ENCODE measurements at places on chromosomes 1 and 21.
A peak's percentile ranks its signal among the peaks of the same experiment; 100 is the strongest.

DNA sequence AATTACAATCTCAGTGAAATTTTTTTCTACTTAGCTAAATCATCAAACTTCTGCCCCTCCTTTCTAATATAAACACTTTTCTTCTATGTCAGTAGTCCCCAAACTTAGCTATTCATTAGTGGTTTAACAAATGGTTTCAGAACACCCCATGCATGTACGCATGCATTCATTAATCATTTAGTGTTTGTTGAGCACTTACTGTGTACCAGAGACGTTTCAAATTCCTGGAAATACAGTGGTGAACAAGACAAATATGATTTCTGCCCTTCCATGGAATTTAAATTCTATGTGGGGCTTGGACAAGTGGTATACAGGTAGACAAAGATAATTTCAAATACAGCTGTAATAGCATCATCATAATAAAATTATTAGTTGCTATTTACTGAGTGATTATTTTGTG lies 1.5 kb downstream of the ZBTB40 start:
- DNase-seq = no peak

DNA sequence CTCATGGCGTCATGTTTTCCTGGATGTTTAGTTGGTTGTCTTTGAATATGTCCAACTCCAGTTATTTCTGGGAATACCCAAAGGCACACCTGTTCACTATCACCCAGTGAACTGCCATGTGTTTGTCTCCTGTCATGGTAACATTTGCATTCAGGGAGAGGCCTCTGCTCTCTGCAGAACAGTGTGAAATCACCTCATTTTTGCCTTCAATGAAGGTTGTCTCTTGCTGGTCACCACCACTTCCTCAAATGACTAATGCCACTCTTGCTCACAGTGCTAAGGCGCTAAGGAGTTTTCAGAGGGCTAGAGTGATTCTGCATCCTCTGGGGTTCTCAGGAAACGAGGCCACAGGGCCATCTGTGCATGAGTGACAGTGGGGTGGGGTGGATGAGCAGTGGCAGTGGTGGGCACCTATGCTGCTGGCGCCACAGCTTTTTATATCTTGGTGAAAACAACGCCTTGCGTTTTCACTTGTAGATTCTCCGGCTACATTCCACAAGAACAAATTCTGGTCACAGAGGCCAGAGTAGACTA lies 60.0 kb upstream of the ATP5PO start:
- peak; percentile 77 for DNase-seq

DNA sequence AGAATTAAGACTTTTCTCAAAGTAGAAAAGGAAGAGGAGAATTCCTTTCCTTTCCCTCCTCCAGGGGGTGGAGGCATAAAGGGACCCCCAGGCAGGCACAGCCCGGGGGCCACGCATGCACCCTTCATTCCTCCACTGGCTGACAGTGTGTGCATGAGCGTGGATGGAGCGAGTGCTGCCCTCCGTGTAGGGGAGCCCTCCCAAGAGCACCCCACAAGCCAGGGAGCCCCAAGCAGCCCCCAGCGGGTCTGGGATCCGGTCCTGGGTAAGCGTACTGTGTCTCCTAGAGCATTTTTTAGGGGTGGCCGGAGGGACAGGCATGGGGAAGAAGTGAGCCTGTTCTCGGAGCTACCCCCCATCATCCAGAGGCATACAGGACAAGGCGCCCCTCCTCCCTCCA lies 120.5 kb downstream of the SIK1 start:
- DNase-seq = no peak

GRCh38 chr1:112870887-112871646 lies 84.9 kb downstream of the SLC16A1 start:
- DNase-seq = no peak

GRCh38 chr1:187146388-187146787 lies 317.6 kb downstream of the PLA2G4A start:
- DNase-seq = no peak

DNA sequence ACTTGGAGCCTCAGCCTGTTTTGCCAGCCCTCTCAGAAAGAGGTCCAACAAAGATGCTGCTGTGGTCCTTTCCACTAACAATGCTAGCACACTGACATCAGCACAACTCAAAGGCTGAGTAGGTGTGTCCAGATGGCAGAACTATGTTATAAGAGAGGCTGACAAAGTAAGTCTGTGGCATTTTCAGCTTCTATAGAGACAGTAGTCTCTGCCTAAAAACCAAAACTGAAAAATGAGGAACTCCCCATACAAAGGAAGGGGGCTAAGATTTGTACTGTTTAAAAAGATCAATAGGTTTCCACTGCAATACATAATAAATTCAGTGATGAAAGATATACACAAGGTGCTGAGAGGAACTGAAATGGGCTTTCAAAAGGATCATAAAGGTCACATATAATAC lies 12.3 kb downstream of the ERO1B start:
- no peak for DNase-seq

- peak; percentile 16 for DNase-seq
Measured at GRCh38 chr1:205396967-205397616, 24.8 kb downstream of the LEMD1 start.

GRCh38 chr1:214452152-214452784 lies 99.1 kb downstream of the PTPN14 start:
- DNase-seq = no peak

DNA sequence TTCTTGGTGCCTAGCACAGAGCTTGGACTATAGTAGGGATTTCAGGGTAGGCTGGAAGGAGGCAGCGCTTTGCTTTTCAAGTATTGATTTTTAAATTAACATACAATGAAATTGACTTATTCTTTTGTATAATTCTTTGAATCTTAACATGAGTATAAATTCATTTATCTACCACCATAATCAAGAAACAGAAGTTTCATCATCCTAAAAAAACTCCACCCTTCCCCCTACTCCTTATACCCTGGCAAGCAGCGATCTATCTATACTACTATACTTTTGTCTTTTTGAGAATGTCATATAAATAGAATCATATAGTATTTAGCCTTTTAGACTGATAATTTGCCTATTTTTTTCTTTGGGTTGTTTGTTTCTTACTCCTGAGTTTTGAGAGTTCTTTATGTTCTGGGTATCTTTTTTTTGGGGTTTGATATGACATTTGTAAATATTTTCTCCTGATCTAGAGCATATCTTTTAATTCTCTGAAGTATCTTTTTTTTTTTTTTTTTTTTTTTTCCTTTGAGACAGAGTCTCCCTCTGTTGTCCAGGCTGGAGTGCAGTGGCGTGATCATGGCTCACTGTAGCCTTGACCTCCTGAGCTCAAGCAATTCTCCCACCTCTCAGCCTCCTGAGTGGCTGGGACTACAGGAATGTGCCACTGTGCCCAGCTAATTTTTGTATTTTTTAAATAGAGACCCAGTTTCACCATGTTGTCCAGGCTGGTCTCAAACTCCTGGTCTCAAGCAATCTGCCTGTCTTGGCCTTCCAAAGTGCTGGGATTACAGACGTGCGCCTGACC lies 6.4 kb downstream of the RPS6KC1 start:
- DNase-seq = no peak

DNA sequence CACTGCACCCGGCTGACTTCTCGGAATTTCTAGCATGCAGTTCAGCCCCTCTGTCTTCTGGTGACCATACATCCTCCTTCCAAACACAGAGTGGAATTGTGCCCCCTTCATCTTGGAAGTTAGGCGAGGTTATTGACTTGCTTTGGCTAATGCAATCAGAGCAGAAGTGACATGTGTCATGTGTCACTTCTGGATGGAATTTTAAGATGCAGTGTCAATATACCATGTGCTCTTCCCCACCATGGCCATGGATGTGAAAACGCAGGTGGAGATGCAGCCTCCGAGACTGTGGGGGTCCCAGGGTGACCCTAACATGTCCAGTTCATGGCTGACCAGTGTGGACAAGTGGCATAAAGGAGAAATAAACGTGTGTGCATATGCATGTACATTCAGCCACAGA lies 83.0 kb downstream of the KCNJ6 start:
- DNase-seq = no peak

DNA sequence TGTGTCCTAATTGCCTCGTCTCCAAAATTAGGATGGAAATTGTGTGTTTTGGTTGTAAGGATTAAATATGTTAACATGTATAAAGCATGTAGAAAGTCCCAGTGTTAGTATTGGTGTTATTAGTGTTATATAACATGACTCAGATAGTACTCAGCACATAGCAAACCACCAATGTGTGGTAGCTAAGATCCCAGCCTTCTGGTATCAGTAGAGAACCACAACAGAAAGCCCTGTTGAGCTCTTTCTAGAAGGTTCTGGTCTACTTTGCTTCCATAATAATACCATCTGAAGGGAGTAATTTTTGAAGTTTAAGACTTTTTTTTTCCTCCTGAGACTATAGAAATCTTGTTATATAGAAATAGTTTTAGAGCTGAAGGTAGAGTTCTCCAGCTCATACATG lies 259.3 kb upstream of the SGIP1 start:
- DNase-seq = no peak

GRCh38 chr1:226987179-226987536 lies 47.1 kb downstream of the COQ8A start:
- DNase-seq = no peak

- no peak for DNase-seq
Measured at GRCh38 chr1:175591083-175591743, 152.2 kb downstream of the TNR start.

DNA sequence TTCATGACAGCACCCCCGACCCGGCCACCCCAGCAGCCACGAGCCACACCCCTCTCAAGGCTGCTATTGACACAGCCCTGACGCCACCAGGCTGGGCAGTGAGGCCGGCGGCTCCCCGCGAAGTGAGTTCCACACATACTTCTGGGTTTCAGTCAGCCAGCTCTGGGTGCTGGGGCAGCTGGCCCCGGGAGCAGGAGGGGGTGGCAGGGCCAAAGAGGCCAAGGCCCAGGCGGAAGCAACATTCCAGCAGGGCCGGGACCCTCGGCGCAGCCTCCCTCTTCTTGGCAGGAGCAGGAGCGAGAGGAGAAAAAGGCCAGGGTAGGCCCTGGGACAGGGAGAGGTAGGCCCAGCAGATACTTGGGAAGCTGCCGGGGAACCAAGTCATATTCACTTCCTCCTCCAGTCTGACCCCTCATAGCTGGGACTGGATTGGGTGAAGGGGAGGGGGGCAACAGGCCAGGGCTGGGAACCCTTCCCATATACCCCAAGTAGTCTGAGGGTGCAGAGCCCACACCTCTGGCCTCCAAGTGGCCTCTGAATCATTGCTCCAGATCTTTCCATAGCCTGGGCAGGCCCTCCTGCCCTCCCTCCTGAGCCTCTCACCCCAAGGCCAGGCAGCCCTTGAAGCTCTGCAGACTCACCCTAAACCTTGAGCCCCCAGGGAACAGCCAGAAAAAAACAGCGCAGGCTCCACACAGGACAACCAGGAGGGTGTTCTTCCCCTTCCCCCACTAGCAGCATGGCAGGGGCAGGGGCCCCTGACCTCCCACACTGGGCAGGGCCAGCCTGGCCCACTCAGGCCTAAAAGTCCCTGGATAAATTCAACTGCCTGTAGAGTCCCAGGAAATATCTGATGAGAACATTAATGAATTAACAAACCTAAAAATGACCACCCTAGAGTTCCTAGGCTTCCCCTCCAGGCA lies 5.7 kb downstream of the HSPG2 start:
- DNase-seq = no peak

GRCh38 chr1:75136921-75137641 lies 2.9 kb downstream of the LHX8 start:
- no peak for DNase-seq

GRCh38 chr1:31878058-31878457 lies 60.1 kb downstream of the PTP4A2 start:
- DNase-seq = no peak

GRCh38 chr1:38094711-38095290 lies 48.2 kb upstream of the POU3F1 start:
- no peak for DNase-seq

DNA sequence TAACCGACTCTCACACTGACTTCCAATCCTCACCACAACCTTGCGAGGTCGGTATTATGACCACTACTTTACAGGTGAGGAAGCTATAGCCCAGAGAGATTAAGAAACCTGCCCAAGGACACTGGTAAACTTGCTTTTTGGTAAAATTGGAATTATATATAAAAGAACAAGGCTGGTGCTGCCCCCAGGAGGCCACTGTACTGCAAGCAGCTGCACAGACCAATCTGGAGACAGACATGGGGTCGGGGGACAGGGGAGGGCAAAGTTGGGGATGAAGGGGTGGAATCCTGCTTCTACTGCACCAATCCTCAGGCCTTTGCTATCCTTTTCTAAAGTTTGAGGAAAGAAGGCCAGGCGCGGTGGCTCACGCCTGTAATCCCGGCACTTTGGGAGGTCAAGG lies 280.8 kb downstream of the SPATA17 start:
- peak; percentile 3 for DNase-seq

DNA sequence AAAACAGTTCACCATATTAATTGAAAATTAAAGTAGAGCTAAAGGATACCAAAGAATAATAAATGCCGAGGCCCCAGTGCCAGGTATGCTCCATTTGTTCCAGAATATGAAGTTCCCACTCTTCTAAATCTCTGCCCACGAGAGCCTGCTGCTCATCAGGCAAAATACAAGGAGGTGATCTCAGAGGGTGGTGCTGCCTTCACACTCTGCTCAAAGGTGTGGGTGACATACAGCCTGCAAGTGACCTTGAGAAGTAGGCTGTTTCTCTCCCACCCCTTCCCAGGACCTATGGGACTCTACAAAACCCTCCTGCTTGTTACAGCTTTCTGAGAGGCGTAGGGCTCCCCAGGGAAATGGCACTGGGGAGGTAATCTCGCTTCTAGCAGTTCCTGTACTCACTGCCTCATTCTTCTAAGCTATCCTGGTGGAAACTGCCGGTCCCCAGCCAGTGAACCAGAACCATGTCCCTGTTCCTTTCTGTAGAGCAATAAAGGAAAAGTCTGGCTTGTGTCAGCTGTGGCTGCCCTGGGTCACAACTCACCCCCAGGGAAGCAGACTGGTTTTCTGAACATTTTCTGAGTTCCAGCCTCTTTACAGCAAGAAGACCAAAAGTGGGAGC lies 26.9 kb upstream of the DPT start:
- no peak for DNase-seq

Measured in stimulated activated CD4-positive, alpha-beta T cell treated with anti-CD3 and anti-CD28 coated beads, Interleukin-15, amount 100 ng/mL, for 24 hours (primary cell).